OCI-M1 (cell line): ENCODE measurements at places on chromosomes 5 and 9.

GRCh38 chr5:111942661-111943401 is 185.8 kb upstream of the NREP start:
- no peak for DNase-seq

DNA sequence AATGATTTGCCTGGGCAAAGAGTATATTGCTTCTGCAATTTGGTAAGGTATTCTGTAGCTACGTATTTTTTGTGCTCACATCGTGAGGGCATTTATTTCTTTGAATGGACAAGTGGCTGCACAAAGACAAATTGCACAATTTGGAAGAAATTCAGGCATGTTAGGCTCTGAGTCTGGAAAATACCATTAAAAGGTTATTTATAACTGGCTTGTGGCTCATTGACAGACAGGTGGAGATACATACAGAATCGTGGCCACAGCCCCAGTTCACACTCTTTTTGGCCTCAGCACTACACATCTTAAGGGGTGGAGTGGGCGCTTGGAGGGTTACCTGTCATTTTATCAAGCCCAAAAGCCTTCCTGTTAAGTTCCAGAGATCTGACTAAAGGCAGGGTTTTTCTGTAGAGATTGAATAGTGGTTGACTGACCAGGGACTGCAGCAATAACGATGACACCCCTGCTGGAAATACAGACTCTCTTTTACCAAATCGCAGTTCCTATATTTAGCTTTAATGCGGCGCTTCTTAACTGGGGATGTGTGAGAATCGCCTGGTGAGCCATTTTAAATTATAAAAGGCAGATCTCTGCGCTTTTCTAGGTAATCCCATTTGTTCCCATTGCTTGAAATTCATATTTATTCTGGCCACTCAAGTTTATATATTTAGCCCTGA is 14.7 kb downstream of the MAN2A1 start:
- no peak for DNase-seq

- DNase-seq, result no peak
These were observed 76.6 kb downstream of the MAPKAP1 start for GRCh38 chr9:125630436-125630835.

GRCh38 chr5:170289764-170290163 is 7.8 kb downstream of the LCP2 start:
- no peak for DNase-seq

DNA sequence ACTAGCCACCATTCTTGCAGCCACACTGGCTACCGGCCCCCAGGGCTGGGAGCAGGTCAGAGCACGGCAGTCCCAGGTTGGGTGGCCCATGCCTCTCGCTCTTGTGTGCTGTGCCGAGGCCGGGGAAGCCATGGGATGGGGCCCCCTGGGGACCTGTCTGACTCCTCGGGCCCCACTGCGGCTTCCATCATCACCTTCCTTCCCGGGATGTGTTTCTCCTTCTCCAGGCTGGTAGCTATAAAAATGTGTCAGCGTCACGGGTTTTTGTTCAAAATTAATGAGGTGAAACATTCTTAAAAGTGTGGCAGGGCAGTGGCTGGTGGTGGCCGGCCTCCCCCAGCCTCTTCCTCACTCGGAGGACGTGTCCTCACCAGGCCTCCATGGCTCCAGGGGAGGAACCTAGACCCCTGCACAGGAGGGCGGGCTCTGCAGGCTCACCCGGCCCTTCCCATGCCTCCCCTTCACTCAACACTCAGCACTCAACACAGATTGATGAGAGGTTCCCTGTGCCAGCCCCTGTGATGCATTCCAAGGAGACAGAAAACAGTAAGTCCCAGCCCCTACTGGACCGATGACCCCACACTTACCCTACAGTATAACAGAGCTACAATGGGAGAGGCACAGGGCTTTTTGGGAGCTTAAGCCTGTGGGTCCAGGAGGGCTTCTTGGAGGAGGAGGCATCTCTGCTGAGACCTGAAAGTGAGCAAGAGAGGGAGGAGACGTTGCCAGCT is 43.2 kb downstream of the PTGES start:
- no peak for DNase-seq

GRCh38 chr5:17232405-17232804 is 15.0 kb downstream of the BASP1 start:
- no peak for DNase-seq

GRCh38 chr5:133385346-133385745 is 227.0 kb downstream of the FSTL4 start:
- no peak for DNase-seq

GRCh38 chr9:119289740-119290433 is 79.3 kb downstream of the BRINP1 start:
- peak; percentile 76 for DNase-seq

DNA sequence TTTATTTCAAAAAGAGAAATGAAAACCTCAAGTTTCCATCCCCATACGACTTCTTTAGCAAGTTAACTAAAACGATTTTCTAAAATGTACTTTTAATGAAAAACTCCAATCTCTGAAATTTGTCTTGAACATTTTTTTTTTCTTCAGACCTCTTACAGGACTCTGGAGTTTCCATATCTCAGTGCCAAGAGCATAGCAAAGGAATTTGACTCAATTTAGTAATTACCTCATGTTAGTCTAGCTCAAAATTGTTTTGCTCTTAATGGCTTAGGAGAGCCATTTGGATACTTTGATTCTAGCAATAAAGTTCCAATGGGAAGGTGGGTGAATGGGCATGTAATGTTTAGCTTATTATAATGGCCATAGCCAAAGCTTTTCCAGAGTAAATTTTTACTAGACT is 26.0 kb upstream of the SPATA31D4 start:
- DNase-seq, result no peak

DNA sequence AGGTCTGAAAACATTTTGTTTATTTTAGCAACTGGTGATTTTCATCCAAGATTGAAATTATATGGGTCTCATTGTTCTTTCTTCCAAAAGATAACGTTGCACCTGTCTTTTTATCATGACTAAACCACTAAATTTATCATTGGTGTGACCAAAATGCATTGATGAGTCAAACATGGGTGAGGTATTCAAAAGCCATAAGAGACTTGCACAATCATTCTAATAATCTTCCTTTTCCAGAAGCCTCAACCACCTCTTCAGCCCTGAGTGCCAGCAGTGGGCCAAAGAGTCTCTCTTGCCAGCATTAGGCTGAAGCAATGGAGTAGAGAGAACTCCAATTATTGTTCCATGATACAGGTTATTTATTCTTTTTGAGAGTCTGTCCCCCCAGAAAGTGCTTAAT is 198.9 kb downstream of the LURAP1L start:
- peak; percentile 92 for DNase-seq
